Activated T-cell treated with anti-CD3 and anti-CD28 coated beads, Interleukin-2, amount 50 U/mL, for 24 hours (primary cell): ENCODE measurements at places on chromosomes 7 and 10.

DNA sequence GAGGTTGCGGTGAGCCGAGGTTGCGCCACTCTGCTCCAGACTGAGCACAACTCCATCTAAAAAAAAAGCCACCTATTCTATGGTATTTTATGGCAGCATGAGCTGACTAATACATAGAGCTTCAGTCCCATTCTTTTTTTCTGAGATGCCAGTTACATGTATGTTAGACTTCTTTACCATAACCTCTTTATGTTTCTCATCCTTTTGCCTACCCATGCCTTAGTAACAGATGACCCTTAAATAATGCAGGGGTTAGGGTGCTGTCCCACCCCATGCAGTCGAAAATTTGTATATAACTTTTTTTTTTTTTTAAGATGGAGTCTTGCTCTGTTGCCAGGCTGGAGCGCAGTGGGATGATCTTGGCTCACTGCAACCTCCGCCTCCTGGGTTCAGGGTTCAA lies 22.7 kb upstream of the HHEX start:
- DNase-seq: no peak

- DNase-seq: no peak
These were observed 51.0 kb downstream of the UNC5B start for GRCh38 chr10:71263376-71263775.

- DNase-seq: no peak
These were observed 51.3 kb downstream of the POLL start for GRCh38 chr10:101536800-101537199.

- no peak for DNase-seq
These were observed 1.4 kb downstream of the PPP1R17 start for GRCh38 chr7:31688372-31688771.

GRCh38 chr10:30493609-30494530 lies 59.9 kb downstream of the MAP3K8 start:
- DNase-seq: no peak

DNA sequence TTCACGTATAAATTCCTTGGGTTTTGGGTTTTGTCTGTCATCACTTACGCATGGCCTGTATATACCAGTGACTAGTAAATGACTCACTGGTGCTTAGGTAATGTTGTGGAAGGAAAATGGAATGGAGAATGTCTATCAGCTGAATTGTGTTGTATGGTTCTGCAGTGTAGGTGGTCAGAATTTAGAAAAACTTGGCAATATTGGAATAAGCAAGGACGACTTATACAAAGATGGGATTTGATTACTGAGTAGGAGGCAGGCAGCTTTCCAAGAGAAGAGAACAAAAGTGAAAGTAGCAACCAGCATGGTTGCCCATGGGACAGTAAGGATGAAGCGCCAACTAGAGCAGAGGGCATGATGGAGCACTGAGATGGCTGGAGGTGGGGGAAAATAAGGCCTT lies 168.6 kb upstream of the CSTF2T start:
- no peak for DNase-seq

DNA sequence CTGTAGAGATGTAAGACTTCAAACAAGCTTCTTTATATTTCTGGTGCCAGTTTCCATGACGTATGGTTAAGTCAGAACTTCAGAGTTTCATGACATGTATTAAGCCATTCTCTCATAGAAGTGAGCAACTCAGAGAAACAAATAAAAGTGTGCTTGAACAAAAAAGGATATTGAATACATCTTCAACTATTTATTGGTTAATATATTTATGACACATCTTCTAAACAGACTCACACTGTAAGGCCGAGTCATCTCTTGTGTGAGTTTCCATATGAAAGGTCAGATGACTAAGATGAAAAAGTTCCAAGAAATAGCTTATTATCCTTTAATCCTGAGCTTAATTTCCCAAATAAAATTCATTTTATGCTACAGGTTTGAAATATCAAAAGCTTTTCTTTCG lies 105.5 kb upstream of the CSTF2T start:
- no peak for DNase-seq

GRCh38 chr7:129923709-129924108 lies 29.1 kb downstream of the UBE2H start:
- DNase-seq: no peak

- no peak for DNase-seq
These were observed 216.3 kb downstream of the GFRA1 start for GRCh38 chr10:116056445-116057293.

- DNase-seq: no peak
These were observed 314.4 kb upstream of the BMPER start for GRCh38 chr7:33590916-33591315.

DNA sequence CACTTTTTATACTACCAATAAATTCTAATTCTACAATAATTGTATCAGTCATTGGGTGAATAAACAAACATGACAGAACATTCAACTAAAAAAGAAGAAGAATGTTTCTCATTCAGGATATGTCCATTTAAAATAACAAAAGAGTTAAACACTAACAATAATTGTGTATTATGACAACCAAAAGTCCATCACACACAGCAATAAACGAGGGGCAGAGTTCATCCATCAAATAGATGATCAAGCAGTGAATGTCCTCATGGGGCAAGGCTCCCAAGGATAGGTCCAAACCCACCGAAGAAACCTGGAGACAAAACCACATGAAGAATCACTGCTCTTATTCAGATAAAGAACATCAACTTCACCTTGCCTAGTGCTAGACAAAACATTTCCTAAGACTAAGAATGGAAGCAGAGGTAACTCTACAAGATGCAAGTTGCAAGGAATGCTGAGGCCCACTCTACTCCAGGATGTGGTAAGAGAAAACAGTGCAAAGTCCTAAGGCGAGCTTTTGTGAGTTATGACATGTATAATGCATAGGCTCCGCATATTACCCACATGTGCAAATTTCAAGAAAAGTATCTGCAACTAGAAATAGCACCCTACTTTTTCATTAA lies 115.1 kb downstream of the PARD3 start:
- DNase-seq: no peak

DNA sequence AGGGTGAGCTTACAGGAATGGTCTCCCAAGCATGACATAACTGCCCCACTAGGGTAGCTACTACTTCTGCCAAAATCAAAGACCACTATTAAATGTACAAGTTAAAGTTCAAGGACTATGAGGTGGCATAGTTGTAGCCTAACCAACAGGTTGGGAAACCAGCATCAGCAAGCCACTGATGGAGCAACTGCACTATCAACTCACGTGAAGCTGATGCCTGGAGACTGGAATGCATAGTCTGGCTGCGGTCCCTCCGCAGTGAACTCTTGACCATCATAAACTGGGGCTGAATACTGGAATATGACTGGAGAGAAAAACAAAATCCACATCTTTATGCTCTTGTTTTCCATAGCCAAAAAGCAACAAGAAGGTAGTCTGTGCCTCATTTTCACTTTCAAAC lies 541.4 kb downstream of the DNAJB9 start:
- no peak for DNase-seq

DNA sequence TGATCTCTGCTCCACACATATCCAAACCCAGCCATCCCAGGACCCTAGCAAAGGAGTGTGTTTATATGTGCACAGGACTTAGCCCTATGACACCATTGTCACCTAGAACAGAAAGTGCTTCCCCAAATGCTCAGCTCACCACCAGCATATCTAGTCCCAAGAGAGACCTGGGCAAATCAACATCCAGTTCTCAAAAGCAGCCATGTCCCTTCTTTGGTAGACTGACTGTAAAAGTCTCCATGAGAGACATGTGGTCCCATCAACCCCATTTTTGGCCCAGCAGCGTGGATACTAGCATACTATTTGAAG lies 20.9 kb upstream of the ARHGAP22 start:
- DNase-seq: no peak

DNA sequence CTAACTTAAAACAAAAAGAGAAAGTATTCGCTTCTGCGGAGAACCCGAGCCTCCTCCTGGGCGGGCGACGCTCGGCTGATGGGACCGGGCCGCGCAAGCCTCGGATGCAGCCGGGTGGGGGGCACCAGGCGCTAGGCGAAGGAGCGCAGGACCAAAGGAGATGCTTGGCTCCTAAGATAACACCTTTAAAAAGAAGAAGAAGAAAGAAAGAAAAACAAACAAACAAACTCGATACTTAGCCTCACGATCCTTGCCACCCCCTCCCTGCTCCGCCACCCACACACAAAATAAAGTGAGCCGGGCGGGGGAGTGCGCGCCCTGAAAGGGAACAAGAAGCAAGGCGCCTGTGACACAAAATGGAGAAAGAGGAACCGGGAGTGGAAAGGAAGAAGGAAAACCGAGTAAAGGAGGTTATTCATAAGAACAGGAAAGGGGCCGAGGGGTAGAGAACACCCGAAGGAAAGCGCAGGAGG lies 34.0 kb upstream of the EBLN1 start:
- DNase-seq: peak; percentile 79

GRCh38 chr10:35743851-35744250 lies 101.8 kb upstream of the FZD8 start:
- no peak for DNase-seq

DNA sequence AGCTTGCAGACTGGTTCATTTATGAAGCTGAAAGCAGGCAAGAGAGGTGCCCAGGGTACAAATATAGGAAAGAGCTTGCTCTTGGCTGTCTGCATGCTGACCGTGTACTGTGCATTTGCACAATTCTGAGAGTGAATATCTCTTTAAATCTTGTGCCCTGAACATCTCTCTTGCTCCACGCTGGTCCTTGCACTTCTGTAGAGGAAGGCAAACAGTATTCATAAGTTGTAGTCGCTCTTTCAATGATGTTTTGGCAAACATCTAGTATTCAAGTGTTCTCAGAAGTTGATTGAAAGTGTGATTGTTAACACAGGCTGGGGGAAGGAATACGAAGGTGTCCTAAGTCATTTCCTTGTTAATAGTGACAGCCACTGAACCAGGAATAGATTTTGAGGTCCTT lies 213.2 kb downstream of the TRIL start:
- no peak for DNase-seq

DNA sequence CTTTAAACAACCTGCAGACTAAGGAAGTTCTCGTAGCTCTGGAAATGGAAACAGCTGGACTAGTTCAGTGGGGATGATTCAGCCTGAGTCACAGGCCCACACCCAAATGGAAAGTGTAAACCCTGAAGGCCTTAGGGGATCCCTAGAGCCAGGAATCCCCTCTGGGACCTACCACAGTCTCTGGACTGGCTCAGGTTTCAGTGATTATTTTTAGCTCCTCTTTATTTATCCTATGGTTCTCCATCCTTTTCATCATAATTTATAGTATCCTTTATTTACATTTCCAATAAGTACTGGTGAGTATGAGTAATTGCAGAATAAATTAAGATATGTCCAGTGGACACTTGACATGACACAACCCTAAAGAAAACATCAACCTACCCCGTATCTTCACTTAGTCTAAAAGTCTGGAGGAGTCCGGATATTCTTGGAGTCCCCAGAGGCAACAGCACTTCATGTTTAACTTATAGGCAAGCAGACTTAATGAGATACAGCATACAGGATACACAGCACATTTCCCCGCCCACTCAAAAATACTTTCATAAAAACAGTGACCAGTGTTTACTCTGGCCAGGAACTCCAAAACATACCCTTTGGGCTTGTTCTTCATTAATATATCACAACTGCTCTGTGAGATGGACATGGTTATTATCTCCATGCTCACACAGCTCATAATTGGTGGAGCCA lies 28.4 kb upstream of the SEMA3E start:
- no peak for DNase-seq

- no peak for DNase-seq
These were observed 382.5 kb upstream of the SORCS1 start for GRCh38 chr10:107546986-107547385.

- DNase-seq: no peak
These were observed 12.2 kb upstream of the FFAR4 start for GRCh38 chr10:93554316-93554663.

GRCh38 chr7:70588191-70588921 lies 543.6 kb upstream of the GALNT17 start:
- no peak for DNase-seq

GRCh38 chr7:31513790-31514189 lies at the start of gene ITPRID1:
TSS of gene ITPRID1 (plus strand) at chr7:31514090. CDS start at chr7:31553025, 38,935 bp downstream.
- DNase-seq: no peak

DNA sequence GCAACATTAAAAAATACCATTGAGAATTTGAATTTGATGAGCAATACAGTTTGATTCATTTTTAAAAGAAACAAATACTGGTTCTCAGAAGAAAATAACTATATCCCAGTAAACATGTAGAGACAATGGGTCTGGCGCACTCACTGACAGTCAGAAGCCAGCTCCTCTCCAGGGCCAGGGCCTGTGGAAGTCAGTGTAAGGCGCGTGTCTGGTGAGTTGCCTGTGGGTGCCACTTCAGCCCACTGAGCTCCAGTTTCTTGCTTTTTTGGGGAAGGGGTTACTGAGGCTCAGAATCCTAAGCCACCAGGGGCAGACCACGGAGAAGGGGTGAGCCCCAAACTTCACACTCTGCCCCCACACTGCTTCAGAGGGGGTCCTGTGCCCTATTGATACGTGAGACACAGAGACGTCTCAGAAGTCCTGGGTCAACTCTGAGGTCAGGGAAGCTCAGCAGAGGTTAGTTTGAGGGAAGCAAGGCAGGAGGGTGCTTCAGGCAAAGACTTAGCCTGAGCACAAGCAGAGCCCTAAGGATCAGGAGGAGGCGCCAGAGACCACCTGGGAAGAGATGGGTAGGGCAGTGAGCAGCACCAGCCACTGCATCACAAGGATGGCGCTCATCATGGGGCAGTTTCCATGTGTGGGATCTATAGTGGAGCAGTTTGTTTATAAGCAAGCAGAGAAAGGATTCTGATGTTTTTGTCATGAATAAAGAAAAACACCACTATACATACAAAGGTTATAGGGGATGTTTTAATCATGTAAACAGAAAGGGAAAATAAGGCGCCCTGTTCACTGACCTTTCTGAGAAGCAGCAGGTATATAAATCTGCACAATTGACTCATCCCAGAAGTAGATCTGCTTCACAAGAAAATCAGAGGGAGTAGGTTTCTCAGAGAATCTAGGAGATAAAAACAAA lies 95.7 kb downstream of the PKD1L1 start:
- DNase-seq: no peak

DNA sequence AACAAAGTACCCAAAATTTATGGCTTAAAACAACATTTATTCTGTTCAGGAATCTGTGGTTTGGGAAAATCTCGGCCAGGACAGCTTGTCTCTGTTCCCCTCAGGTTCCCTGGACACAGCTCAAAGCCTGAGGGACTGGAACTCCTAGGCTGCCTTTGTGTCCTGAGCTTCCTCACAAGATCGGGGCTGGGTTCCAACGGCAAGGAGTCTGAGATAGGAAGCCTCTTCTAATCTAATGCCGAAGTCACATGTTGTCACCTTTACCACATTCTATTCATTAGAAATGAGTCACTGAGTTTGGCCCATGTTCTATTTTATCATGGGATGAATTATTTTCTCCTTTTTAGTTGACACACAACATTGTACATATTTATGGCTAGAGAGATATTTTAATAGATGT lies 80.5 kb downstream of the ANKRD26 start:
- DNase-seq: no peak

- no peak for DNase-seq
These were observed 304.4 kb downstream of the FRMD4A start for GRCh38 chr10:14026325-14026724.

GRCh38 chr10:100792574-100792973 lies 47.2 kb downstream of the PAX2 start:
- no peak for DNase-seq

GRCh38 chr7:158401295-158401694 lies 186.3 kb downstream of the PTPRN2 start:
- no peak for DNase-seq

GRCh38 chr10:124659380-124659779 lies 84.8 kb downstream of the FAM53B start:
- no peak for DNase-seq
